ENCODE measurements at places on chromosomes 1 and 21.

DNA sequence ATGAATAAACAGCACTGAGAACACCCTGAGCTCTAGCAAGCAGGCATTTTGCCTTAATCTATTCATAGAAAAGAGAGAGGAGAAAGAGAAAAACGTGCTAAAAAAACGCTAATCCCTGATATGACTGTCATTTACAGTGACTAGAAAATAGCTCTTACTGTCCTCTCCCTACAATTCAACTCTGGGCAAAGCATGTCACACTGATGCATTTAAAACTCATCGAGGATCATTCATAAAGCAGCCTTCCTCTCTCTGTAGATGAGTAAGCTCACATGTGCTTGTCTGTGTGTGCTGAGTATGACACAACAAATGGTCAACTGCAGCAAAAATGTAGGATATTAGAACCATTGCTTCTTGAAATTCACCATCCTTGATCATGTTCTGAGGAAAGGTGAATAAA lies 109.0 kb downstream of the SGIP1 start:
- no peak for DNase-seq

DNA sequence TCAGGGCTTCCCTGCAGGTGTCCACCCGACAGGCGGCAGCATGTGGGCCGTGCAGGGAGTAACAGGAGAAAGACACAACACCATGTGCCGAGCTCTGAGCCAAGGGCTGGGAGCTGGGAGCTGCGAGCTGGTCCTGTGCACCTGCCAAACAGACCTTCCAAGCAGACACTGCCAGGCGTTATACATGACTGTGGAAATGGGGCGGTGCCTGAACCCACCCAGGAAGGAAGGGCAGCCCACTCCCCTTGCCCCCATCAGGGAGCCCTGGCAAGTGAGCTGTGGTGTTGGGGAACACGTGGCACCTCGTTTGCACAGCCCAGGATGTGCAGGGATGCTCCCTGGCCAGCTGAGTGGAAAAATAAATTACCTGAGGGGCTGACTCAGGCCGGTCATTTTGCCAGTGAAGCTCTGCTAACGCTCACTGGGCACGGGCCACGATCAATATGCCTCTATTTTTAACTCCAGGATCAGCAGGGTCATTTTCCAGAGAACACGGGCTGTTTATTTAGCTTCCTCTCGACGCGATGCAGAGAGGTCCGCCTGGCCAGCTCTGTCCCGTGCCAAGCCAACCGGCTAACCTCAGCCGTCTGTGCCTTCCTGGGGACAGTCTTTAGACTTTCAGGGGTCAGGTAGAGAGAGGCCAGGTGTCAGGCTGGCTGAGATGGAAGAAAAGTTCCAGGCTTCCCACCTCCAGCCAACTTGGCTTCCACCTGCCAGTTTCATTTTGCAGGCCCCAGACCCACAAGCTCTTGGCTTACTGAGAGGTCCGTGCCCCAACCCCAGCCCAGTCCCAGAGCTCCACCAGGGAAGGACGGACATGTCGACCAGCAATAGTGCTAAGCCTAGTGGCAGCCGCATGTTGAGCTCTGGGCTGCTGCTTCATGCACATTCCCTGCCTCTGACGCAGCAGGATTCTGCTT lies 196.7 kb upstream of the VAMP3 start:
- DNase-seq, result no peak

DNA sequence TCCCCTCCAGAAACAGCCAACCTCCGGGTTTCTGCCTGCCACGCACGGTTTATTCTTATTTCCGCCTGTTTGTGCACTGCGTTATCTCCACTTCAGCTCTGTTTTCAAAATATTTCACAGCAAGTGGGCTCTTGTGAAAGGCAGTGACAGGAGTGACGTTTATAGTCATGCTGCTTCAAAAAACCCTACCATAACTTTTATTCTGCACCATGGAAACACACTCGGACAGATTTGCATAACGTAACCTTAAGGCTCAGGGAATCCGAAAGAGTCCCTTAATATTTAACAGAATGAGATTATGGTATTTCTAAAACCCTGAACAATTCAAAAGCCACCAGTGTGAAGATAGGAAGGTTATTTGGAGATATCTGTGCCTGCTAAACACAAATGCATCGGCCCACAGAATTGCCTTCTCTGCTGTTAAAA lies 782 bp upstream of the SDE2 start:
- no peak for DNase-seq

- DNase-seq, result peak; percentile 90
These were observed 595 bp downstream of the RNF2 start for GRCh38 chr1:185045814-185046492.

GRCh38 chr1:192201303-192201702 lies 43.0 kb downstream of the RGS18 start:
- DNase-seq, result no peak

DNA sequence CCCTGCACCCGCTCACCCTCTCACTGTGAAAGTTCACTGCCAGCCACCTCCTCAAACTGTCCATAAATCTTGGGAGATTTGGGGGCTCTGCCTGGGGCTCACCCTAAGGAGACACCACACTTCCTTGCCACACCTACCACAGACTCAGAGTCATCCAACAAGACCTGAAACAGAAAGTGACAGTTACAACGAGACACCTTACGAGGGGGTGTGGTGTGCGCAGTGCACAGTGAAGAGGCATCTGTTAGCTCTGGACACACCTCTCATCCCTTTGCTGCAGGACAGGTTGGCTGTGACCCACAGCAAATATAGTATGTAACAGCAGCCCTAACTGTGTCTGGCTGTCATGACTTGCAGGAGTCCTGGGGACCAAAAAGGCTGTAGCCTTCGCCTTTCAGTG lies 190.2 kb downstream of the NR5A2 start:
- no peak for DNase-seq

GRCh38 chr1:17485281-17485680 lies 45.8 kb upstream of the RCC2 start:
- DNase-seq, result no peak

DNA sequence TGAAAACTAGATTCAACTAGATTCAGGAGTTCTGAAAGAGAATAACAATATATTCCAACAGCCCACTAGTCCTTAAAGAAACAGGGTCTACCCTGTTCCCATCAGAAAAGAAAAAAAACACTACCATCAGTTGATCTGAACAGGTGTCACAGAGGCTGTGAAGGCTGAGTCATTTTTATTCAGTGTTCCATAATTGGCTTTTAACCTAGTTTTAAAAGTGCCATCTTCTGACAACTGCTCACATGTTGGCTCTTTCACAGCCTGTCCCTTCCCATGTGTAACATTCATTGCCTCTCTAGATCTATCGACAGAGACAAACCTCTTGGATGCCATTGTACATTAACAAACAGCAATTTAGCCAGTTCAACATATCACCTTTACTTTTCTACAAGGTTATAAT lies 243.7 kb downstream of the TBX15 start:
- no peak for DNase-seq

- no peak for DNase-seq
These were observed 533.1 kb downstream of the KIF26B start for GRCh38 chr1:245687636-245688535.

Measured in right kidney (tissue), 9 donors.